ENCODE measurements at places on chromosomes 2 and 18.
A peak's percentile ranks its signal among the peaks of the same experiment; 100 is the strongest.

- no peak for DNase-seq
These were observed 224.1 kb downstream of the SH3RF3 start for GRCh38 chr2:109352898-109353689.

GRCh38 chr2:33791625-33792024 is 192.5 kb upstream of the FAM98A start:
- no peak for DNase-seq

DNA sequence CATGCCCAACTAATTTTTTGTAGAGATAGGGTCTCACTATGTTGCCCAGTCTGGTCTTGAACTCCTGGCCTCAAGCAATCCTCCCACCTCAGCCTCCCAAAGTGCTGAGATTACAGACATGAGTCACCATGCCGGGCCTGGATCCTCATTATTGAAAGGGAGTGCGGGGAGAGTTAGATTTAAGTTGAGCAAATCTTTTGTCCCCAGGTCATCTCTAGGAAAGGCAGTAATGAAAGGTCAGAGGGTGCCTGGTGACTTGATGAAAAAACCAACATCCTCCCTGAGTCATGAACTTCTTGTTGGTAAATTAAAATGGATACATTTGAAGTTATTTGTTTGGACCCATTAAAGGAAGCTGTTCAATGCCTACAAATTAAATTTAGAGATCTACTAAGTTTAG is 25.1 kb downstream of the STAT4 start:
- DNase-seq = no peak

GRCh38 chr2:173654896-173655265 is 300.2 kb downstream of the CDCA7 start:
- no peak for DNase-seq

GRCh38 chr18:61653823-61654551 is 238.8 kb downstream of the RNF152 start:
- no peak for DNase-seq

DNA sequence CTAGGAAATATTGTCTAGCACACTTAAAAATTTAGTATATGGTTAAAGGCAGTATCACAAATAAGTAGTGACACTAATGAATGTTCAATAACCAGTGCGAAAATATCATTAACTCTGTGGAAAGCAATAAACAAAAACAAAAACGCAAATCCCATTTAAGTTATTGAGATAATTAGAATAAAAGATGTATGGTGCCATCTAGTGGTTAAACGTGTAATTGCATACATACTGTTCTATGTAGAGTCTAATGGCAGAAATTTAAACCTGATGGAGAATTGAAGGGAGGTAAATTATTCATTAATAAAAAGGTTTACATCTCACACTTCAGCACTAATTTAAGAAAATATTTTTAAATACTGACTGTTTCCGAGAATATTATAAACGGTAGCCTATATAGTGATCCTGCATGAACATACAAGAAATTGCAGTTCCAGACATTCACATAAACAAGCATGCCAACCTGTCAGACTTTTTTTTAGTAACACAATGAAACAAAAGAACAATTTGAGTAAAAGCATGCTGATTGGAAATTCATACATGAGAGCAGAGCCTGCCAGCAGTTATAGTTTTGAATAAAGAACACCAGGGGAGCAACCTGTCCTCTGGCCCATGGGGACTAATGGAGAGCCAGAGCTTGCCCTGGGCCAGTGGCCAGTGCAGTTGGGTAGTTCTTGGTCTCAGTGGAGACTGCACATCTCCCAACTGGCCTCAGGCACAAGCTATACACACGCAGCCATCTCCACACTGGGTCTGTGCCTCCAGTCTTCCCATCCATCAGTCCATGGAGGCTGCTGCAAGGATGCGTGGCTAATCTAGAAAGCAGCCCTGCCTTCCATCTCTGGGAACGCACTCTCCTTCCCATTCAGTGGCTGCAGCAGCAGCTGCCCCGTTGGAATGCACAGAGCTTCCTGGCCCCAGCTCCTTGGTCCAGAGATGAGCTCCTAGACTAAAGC is 28.0 kb downstream of the GCG start:
- peak; percentile 49 for DNase-seq

- no peak for DNase-seq
These were observed 54.2 kb downstream of the FAM168B start for GRCh38 chr2:131039101-131039440.

GRCh38 chr2:120880381-120880780 is 144.7 kb downstream of the GLI2 start:
- no peak for DNase-seq

- DNase-seq = no peak
These were observed 396.5 kb upstream of the SALL3 start for GRCh38 chr18:78582898-78583738.

DNA sequence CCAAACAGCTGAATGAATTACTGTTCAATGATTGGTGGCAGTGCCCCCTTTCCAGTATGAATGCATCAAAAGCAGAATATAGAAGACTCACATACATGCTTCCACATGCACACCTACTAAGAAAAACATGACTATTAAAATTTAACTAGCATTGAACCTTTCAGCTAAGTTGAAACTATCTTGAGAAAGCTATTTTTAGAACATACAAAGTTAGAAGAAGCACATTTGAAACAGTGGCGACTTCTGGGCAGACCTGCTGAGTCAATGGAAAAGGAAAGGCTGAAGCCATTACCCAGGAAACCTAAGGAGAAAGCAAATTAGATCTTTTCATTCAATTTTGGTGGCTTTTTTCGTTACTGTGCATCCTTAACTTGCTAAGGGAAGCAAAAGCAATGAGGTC is 55.9 kb downstream of the PLA2R1 start:
- DNase-seq = no peak

DNA sequence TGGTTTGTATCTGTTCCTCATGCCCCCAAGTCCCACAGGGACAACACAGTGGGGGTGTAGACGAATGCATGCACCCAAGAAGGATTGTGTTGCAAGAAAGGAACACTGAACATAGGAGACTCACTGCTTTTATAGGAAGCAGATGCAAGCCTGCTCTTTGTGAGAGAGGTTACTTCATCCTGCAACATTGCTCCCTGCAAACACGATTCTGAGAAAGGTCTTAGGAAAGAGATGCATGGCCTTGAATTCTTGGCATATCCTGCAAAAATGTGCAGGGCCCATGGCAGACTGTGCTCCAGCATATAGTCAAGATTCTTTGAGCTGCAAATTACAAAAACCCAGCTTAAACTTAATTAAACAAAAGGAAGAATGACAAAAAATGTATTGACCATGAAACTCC is 312.2 kb upstream of the MGAT5 start:
- DNase-seq = no peak

DNA sequence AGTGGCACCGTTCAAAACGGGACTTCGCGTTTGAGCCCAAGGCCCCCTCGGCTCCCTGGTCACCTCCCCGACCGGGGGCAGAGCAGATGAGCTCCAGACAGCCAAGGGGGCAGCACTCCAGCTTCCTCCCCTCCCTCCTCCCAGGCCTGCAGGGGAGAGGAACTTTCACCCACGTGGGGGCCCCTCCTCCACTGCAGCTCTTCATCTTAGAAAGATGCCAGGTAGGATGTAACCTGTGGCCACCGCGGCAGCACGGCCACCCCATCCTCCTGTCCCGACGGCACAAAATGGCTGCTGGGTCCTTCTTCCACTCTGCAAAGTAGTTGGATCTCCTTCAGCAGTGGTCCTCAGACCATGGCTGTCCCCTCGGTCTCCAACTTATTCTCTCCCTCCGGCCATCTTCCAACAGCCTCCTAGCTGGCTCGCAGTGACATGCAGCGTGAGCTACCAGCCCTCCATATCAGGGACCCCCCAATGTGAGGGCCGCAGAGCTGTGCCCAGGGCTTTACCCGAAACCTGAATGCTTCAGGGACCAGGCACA is 94.5 kb upstream of the ID2 start:
- no peak for DNase-seq

DNA sequence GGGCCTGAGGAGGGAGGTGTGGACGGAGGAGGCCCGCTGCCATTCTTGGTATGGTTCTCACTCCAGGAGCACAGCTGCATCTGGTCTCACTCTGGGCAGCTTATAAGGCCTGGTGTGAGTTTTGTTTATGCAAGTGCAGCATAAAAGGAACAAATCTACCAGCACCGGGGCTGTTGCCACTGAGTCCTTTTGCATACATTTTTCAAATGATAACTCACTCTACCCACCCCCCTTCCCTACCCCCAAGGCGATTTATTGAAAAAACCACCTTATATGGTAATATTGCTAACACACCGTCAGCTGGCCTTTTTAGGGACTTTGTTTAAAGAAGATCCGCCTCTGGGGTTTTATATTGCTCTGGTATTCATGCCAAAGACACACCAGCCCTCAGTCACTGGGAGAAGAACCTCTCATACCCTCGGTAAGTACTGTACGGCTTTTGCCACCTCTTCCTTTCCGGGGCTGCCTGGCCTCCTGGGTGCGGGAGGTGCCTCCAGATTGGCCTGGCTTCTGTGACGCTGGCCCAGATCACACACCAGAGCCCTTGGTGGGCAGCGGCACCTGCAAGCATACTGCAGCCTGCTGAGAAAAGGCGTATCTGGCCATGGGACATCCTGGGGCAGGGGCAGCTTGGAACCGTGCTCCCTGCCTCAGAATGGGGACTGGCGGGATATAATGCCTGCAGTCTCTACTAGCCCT is at the start of gene ACTG2:
TSS of gene ACTG2 (plus strand) at position 378 of the 699 bp plus-strand sequence. CDS start 8,304 bp downstream, outside the sequence.
- DNase-seq = no peak

- peak; percentile 15 for DNase-seq
These were observed 533.6 kb upstream of the FSHR start for GRCh38 chr2:49687918-49688317.

- no peak for DNase-seq
These were observed 5.9 kb upstream of the LRPPRC start for GRCh38 chr2:44001716-44002115.

DNA sequence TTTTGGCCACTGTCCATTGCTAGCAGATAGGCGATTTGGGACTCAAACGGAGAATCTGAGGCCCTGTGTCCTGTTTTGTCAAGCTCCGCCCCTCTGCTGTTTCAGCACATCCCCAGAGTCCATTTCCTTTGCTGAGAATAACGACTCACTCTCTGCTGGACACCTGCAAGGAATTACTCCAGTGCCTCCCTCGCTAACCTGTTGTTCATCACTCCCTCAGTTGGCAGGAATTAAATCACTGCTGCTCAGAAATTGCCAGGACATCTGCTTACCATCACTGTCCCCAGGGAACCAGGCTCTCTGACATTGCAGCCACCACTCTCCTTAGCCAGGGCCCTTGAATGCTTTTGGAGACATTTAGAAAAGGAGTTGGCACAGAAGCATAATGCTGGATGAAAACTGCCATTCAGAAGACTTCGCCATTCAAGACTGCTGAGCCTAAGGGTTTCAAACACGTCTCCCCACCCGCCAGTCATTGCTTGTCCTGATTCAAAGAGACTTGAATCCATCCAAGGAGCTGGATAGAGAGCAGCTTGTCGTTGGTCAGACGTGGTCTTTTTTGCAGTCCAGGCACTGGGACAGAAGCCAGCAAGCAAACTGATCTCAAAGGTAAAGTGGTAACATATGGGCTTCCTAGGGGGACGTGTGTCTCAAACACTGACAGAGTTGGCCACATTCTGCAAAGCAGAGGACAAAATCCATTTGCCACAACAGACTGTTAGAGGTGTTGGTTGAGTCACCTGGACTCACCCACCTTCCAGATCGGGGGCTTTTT is 155.3 kb downstream of the UXS1 start:
- no peak for DNase-seq

DNA sequence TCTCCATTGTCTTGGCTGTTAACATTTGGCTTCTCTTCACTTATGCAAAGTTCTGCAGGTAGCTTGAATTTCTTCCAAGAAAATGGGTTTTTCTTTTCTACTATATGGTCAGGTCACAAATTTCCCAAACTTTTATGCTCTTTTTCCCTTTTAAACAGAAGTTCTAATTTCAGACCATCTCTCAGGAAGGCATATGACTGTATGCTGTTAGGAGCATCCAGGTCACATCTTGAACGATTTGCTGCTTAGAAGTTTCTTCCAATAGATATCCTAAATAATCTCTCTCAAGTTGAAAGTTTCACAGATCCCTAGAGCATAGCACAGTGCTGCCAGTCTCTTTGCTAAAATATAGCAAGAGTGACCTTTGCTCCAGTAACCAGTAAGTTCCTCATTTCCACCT is 932.5 kb downstream of the DPP10 start:
- no peak for DNase-seq

- no peak for DNase-seq
These were observed 87.5 kb downstream of the TCF4 start for GRCh38 chr18:55500316-55501086.

GRCh38 chr2:12126318-12126717 is 379.9 kb downstream of the LPIN1 start:
- no peak for DNase-seq

GRCh38 chr18:50816419-50817166 is 3.2 kb downstream of the MRO start:
- DNase-seq = no peak

- DNase-seq = no peak
These were observed 734.0 kb upstream of the LINC00305 start for GRCh38 chr18:64882896-64883295.

DNA sequence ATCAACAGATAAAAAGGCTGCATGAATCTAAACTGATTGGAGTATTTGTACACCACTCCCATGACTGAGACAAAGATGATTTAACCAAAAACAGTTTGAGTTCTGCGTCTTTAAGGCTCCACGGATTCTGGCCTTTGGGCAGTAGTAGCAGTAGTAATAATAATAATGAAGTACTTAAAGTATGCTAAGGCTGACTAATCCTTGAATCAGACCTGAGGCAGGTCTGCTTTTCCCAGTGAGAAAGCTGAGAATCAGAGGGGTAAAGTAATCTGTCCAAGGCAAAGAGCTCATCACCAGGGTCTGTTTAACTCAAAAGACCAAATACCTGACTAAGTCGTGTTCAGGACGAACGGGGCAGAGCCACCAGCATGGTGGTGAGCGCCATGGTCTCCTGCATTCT is 61.4 kb downstream of the ID2 start:
- DNase-seq = no peak

- DNase-seq = no peak
These were observed 27.4 kb downstream of the DBI start for GRCh38 chr2:119393971-119394748.

- no peak for DNase-seq
These were observed 89.2 kb downstream of the NFATC1 start for GRCh38 chr18:79484661-79485621.

DNA sequence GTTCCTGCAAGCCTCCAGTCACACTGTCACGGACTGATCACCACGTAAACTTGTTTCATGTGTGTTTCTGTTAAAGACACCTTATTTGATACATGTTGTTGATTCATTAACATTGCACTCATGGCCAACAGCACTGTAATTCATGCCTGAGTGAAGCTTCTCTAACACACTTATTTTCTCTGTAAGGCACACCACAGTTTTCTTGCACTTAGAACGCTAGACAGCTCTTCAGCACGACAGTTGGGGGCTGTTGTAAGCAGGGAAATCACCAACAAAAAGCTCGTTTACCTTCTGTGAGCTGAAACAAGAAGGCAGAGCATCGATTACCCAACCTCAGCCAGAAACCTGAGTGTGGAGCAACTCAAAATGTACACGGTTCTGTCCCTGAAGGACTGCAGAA is 28.1 kb downstream of the TNFRSF11A start:
- no peak for DNase-seq

DNA sequence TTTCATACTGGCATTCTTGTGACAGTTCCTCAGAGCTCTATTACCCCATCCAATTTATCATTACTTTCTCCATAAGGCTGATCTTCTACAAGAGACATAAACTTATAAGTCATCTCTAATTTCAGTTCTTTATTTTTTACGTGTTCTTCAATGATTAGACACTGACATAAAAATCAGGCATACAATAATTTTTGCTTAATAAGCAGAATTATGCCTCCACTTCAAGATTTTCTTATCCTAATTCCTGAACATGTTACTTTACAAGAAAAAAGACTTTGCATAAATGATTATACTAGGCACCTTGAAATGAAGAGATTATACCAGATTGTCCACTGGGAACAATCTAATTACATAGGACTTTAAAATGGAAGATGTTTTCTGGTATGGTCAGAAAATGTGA is 1304.5 kb upstream of the SLC39A10 start:
- DNase-seq = no peak
